NCI-H1436 treated with DMSO at 0.1 percent for 48 hours (cell line): ENCODE measurements at places on chromosomes 5 and 9.

GRCh38 chr9:127945338-127945737 lies 7.7 kb upstream of the DPM2 start:
- DNase-seq, result no peak

DNA sequence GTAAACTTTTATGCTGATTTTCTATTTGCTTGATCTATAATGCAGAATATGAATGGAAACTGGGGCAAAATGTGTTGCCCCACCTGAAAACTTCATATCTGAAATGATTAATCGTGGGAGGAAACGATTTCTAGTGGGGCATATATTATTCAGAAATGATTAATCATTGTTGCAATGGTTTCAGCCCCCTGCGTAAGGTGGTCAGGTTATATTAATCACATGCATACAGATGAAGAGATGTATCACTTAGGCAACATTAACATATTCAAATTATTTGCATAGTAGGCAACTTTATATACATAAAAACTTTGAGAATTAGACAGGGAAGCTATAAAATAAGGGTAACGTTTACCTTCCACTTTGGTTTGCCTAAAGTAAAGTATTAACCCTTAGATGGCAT lies 49.8 kb downstream of the LSM11 start:
- no peak for DNase-seq

GRCh38 chr5:30030101-30030500 lies 1163.4 kb upstream of the CDH6 start:
- DNase-seq, result no peak

GRCh38 chr5:161847447-161847846 lies 473 bp upstream of the GABRA1 start:
- no peak for DNase-seq

DNA sequence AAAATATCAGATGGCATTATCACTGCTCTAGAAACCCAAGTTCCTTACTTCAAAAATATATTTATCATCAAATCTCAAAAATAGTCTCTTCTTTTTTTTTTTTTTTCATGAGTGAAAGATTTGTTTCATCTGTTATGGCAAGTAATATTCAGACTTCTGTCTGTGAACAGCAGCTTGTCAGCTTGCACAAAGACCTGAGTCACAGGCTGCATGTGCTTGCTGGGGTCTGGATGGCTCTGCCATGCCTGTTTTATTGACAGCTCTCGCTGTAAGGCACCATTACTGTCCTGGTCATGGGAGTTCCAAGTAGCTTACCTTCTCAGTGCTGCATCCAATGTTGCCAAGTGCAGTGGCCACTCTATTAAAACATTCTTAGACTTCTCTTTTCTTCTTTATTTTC lies 456.4 kb downstream of the GADD45G start:
- no peak for DNase-seq

GRCh38 chr5:33346534-33346933 lies 94.2 kb upstream of the TARS1 start:
- DNase-seq, result no peak

DNA sequence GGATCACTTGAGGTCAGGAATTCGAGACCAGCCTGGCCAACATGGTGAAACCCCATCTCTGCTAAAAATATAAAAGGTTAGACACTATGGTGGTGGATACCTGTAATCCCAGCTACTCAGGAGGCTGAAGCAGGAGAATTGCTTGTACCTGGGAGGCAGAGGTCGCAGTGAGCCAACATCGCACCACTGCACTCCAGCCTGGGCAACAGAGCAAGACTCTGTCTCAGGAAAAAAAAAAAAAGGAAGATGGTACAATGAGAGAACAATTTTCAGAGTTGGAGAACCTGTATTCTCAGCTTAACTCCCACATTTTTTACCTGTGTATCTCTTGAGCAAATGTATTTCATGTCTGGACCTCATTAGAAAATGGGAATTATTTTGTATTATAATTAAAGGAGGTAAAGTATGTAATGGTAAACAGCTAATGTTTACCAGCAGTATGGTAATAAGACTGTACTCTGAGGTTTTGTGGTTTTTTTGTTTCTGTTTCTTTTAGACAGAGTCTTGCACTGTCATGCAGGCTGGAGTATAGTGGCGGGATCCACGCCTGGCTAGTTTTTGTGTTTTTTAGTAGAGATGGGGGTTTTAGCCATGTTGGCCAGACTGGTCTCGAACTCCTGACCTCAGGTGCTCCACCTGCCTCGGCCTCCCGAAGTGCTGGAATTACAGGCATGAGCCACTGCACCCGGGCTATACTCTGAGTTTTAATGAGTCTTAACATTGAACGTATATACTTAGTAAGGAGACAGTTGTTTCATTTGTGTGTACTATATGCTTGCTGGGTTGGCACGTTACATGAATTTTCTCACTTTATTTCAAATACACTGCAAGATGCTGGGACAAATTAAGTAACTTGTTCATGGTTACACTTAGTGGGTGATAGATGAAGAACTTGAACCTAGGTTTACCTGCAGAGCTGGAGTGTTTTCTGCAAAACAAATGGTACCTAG lies 16.2 kb downstream of the UHRF2 start:
- no peak for DNase-seq

DNA sequence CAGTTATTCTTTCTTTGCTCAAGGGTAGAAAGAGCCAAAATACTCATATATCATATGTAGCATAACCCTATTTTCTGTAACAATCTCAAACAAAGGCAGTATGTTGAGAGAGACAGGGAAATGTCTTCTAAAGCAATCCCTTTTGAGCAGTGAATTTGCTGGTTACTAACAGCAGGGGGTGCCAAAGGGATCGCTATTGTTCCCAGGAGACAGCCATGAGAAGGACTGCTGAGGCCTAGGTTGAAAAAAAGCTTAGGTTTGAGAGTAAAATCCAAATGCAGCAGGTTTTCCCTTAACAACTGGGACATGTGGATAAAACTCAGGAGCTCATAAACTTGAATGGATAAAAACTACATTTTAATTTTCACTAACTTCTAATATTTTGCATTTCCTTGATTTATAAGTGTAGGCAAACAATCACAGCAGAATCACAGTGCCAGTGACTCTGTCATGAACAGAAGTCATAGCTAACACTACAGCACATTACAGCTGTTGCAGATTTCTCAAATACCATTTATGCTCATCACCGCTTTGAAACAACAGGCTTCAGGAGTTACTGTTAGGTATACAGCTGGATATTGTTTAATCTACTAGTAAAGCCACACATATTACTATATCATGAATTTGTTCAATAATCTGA lies 148.4 kb downstream of the MAPKAP1 start:
- no peak for DNase-seq

DNA sequence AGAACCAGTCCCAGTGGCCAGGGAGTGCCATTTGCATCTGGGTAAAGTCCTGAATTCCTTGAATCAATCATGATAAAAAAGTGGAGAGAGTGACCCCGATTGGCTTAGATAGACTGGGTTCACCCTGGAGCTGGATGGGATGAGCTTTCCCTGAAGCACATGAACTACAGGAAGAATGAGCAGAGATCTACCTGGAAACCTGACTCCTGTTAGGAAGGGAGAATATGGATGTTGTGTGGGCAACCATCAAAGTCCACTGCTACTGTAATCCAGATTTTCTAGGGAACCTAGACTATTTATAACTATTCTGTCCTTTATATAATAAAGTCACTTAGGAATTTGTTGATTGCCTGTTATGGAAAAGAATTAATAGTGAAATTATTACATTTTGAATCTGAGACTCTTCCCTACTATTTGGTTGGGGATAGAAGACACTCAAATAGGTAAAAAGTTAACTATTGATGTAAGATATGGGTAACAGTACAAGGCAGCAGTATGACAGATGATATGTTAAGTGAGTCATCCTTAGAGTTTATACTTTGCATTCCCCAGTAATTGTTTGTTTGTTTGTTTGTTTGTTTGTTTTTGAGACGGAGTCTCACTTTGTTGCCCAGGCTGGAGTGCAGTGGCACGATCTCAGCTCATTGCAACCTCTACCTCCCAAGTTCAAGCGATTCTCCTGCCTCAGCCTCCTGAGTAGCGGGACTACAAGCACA lies 17.9 kb downstream of the CYSTM1 start:
- no peak for DNase-seq

GRCh38 chr5:91373600-91373999 lies 9.5 kb downstream of the ARRDC3 start:
- no peak for DNase-seq

- DNase-seq, result no peak
These were observed 73.7 kb downstream of the MAP1B start for GRCh38 chr5:72180925-72181324.

- no peak for DNase-seq
These were observed 34.1 kb downstream of the HMGXB3 start for GRCh38 chr5:150034662-150035061.

DNA sequence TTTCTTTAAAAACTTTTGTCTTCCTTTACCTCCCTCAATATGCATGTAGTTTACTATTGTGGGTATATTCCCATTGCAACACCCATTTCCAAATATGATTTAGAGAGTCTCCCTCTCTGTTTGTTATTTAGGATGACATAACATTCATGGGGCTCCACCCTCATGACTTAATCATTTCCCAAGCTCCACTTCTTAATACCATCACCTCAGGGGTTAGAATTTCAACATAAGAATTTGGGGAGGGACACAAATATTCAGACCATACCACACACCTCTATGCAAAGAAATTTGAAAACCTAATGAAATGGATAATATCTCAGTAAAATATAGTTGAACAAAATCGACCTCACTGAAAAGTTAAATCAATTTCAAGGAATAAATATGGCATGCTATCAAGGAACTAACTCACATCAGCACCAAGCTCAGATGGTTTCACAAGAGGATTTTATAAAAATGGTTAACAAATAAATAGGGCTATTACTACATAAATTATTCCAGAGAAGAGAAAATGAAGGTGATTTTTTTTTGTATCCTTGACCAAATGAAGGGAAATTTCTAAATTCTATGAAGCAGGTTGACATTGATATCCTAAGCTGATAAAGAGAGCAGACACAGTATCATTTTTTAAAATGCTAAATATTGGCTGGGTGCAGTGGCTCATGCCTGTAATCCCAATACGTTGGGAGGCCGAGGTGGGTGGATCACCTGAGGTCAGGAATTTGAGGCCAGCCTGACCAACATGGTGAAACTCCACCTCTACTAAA lies 20.2 kb upstream of the UBTD2 start:
- DNase-seq, result no peak

DNA sequence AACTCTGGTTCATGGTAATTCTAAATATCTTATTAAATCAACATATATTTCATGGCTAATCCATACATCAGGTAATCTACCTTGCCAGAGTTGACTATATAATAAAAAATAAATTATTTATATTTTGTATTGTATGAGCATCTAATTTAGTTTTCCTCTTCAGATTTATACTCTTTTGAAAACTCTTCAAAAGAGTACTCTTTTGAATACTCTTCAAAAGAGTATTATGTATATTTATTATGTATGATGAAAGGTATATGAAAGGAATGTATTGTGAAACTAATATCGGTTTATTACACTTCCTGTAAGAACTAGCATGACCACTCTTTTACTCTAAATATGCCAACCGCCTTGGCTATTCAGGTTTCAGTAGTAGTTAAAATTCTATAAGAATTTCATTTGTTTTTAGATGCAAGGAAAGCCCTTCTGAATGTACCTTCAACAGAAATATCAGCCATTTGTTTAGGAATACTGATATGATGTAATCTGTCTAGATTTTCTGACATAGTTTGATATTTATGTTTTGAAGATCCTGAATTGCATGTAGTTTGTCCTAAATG lies 178.7 kb downstream of the WDR70 start:
- no peak for DNase-seq

GRCh38 chr5:15489571-15490235 lies 10.3 kb upstream of the FBXL7 start:
- DNase-seq, result no peak

DNA sequence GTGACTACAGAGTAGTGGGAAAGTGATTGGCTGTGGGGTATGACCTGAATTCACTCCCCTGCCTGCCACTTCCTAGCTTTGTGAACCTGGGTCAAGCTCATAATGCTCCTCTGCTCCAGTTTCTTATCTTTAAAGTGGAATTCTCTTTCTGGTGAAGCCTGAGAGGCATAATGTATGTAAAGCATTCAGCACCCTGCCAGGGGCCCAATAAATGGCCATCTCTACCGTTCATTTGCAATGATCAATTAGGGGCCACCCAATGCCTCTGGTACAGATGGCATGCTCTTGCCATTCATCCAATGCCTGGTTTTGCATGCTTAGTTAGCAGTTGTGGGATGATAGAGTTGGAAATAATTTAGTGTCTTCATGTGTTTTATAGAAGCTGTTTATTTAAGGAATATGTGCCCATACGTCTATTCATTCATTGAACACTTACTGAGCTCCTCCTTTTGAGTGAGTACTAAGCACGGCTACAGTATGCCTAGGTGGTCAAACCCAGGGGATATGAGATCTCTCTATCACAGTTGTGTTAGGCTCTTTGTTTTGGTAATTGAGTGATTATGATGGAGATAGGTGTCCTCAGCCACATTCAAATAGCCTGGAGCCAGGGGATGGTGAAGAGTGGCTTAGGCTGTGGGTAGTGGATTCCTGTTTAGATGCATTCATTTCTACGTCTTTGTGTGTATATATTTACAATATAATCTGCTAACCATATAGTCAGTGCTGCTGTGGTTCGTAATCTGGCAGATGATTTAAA lies 15.3 kb downstream of the ZNF462 start:
- no peak for DNase-seq

DNA sequence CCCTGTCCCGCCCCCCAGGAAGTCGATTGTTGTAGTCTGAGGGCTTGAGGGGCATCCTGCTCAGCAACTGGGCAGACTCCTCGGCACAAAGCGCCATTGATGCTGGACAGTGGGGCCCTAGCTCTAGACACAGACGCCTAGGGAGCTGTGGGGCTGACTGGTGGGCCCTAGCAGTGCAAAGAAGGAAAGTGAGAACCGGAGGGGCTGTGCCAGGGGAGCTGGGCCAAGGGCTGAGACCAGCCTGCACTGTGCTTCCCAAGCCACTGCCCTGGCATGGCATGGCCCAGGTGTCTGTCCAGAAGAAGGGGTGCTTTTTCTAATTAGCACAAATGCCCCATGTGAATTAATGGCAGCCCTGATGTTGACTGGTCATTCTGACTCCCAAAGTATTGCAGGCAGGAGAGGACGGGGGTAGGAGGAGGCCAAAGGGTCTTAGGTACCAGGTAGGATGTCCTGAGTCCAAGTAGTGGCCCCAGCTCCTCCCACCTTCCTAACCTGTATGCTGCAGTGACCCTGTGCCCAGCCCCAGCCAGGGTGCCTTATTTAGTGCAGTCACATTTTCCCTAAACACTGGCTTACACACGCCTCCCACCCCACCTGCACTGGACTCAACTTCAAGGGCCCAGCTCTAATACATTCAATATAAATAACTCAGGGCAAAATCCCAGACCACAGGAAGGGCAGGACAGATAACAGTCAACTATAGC lies 15.9 kb downstream of the TCF7 start:
- no peak for DNase-seq

DNA sequence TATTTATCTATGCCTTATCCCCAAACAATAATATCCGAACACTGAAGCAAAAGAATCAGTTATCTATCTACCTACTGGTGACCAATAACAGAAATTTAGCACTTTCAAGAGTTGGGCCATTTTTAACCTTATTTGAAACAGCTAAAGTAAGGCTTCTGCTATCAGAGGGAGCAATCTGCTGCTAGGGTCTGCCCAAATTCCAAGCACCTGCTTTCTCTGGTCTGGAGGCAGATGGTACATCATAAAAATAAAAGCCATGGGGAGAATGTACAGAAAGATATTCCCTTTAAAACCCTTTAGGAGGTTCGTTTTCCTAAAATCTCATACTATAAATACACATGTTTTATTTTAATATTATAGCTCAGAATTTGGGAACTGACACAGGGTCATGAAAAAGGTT lies 37.7 kb upstream of the ARSB start:
- DNase-seq, result no peak
